8988T (cell line): ENCODE measurements at places on chromosomes 2 and 18.

DNA sequence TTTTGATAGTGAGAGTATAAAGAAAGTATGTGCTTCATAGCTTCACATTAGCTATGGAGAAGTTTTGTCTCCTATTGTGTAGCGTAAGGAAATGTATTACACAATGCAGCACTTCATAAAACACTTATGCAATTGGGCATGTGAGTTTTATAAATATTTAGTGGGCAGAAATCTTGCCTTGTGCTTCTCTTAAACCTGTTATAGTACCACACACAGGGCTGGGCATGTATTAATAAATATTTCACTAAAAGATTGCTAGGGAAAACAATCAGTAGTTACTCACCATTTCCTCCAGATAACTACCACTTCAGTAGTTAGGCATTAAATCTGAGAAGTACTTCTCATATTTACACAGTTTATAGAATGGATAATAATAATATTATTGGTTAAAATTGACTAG, 1080.8 kb upstream of the PIK3C3 start:
- no peak for DNase-seq

GRCh38 chr18:75531851-75532459, 104.5 kb upstream of the SMIM21 start:
- no peak for DNase-seq

DNA sequence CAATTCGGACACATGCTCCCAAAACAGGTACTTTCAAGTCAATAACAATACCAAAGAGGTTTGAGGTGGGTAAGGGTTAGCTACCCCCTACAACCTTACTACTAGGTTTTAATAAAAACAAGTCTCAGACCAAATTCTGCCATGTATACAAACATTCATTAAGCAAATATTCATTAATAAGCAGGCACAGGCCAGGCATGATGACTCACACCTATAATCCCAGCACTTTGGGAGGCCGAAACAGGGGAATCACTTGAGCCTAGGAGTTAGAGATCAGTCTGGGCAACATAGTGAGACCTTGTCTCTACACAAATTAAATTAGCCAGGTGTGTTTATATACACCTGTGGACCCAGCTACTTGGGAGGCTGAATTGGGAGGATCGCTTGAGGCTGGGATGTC, 11.7 kb upstream of the ELAC1 start:
- no peak for DNase-seq

- DNase-seq: no peak
These were observed 82.4 kb downstream of the TRAPPC8 start for GRCh38 chr18:31860488-31860887.

GRCh38 chr2:123606631-123607030, 418.5 kb upstream of the CNTNAP5 start:
- no peak for DNase-seq

GRCh38 chr2:183081911-183082310, 3.4 kb downstream of the DUSP19 start:
- no peak for DNase-seq

DNA sequence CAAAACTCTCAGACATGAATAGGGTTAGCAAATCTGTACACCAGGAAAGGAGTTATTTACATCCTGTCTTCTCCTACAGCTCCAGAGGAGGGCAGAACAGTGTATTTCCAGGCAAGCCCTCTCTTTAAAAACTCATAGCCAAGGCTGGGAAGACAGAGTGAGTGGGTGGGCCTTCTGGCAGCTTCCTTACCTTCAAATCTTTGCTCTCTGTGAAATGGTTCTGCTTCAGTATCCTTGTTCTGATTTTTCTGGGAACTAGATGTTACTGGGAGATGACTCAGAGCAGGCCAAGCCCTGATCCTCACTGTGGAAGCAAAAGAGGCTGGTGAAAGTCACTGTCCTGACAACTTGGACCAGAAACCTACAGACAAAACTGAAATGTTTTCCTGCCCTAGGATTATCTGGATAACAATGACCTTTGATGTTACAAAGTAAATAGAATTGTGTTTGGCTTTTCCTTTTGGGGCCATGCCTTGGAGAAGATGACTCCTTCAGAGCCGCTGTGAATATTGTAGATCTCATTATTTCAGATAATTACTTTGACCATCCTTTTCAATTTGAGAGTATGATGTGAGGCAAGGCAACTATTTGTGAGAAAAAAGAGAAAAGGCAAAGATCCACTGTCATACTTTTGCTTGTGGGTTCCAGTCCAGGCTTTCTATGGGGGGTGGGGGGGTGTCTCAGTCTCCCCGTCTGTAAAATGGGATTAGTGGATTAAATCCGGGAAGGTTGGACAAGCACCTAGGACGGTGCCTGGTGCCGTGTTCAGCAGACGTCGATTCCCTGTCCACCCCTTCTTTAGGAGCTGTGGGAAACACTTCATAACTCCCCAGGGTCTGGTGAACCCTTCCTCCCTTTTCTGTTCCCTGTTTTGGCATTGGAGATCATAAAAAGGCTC, 644 bp upstream of the QPCT start:
- peak; percentile 37 for DNase-seq

DNA sequence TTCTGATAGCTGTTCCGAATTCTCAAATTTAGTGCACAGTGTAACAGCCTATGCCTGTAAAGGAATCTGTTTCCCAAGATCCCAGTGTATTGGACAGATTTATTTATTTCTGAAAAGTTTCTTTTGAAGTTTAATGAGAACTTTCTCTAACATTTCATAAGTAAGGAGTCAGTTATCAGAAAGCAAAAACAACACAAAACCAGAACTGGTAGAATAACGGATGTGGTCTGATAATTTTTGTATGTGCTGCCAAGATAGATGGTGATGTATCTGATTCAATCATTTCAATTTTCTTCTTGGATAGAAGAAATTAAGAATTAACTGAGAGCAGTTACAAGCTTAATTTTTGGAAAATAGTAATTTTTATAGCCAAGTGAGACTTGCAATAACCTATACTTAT, 374.3 kb downstream of the SOCS6 start:
- no peak for DNase-seq

DNA sequence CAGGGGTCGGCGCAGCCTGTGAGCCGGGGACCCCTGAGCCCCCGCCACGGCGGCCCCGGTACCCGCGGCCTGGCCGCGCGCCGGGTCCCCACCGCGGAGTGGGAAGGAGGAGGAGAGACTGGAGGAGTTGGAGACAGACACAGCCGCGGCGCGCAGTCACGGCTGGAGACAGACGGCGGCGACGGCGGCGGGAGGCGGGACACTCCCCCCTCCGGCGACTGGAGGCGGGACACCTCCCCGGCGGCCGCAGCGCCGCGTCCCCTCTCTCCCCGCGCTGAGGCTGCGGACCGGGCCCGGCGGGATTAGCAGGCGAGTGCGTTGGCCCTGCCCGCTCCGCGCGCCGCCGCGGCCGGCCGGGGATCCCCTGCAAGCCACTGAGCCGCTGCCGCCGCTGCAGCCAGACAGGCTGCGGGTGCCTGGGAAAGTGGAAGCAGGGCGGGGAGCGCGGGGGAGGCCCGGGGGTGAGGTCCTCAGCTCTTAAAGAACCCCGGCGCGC, 1.0 kb upstream of the LDLRAD4 start:
- DNase-seq: peak; percentile 56

GRCh38 chr2:85754313-85755095, 713 bp downstream of the ATOH8 start:
- DNase-seq: no peak

- no peak for DNase-seq
These were observed 10.6 kb upstream of the POMC start for GRCh38 chr2:25178976-25179375.

- DNase-seq: peak; percentile 15
These were observed 465.6 kb upstream of the POU3F3 start for GRCh38 chr2:104388296-104388695.

DNA sequence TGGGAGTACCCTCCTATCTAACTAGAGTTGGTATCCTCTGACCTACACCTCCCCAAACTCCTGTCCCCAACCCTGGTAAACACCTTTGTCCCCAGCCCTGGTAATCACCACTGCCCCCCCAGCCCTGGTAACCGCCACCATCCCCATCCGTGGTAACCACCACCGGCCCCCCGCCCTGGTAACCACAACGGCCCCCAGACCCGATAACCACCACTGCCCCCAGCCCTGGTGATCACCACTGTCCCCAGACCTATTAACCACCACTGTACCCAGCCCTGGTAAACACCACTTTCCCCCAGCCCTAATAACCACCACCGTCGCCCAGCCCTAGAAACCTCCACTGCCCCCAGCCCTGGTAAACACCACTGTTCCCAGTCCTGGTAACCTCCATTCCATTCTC, 820.2 kb upstream of the SALL3 start:
- DNase-seq: no peak

- no peak for DNase-seq
These were observed 48.5 kb downstream of the FAM168B start for GRCh38 chr2:131044757-131045150.

- no peak for DNase-seq
These were observed 24.5 kb upstream of the ALPP start for GRCh38 chr2:232354069-232354468.

DNA sequence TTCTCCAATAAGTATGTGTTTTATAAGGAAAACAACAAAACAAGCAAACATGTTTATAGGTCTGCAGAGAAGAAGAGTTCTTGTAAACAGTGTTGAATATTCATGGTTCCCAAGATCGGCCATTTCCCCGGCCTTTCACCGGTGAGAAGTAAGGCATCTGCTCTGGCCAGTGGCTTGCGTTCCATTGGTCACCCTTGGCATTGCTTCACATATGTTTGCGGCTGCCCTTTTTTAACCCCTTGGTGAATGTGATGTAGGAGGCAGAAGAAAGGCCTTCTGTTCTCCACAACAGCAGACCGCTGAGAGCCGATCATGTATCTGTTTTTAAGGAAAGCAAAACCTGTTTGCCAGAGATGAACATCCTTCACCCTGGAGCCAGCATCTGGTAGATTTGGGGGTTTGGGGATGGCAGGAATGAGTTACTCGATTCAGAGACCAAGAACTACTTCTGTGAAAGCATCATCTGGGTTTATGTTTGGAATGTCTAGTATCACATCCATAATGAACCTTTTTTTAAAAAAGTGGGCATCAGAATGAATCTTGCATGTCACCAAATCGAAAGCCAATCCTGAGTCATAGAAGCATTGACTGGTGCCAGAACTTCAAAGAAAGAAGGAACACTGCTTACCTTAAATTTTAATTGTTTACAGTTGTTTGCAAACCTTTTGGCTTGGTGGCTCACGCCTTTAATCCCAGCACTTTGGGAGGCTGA, 112.3 kb downstream of the AGAP1 start:
- no peak for DNase-seq

GRCh38 chr2:96963316-96963715, 23.1 kb downstream of the FAM178B start:
- no peak for DNase-seq

GRCh38 chr2:38620282-38620977, 17.7 kb upstream of the HNRNPLL start:
- no peak for DNase-seq

- DNase-seq: no peak
These were observed 954.3 kb upstream of the ACVR2A start for GRCh38 chr2:146890491-146890890.
